Stimulated activated naive CD4-positive, alpha-beta T cell treated with Interleukin-2 at 50 U/mL for 16 hours (primary cell): ENCODE measurements at places on chromosomes 4 and X.

DNA sequence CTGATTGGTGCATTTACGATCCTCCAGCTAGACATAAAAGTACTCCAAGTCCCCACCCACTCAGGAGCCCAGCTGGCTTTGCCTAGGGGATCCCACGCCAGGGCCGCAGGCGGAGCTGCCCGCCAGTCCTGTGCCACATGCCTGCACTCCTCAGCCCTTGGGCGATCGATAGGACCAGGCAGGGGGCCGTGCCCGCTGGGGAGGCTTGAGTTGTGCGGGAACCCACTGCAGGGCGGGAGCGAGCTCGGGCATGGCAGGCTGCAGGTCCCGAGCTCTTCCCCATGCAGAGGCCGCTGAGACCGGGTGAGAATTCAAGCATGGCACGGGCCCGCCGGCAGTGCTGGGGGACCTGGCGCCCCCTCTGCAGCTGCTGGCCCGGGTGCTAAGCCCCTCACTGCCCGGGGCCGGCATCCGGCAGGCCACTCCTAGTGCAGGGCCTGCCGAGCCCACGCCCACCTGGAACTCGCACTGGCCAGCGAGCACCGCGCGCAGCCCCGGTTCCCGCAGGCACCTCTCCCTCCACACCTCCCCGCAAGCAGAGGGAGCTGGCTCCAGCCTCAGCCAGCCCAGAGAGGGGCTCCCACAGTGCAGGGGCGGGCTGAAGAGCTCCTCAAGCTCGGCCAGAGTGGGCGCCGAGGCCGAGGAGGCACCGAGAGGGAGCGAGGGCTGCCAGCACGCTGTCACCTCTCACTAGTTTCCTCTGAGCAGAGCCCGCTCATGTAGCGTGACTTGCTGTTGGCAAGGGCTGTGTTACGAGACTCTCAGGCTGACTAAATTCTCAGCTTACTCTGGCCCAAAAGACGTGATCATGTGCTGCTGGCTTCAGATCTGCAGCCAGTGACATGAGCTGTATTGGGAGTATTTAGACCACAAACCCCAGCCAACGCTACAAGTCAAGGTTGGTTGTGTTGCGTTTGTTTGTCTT, 87.5 kb downstream of the TRAPPC11 start:
- DNase-seq: no peak

GRCh38 chr4:7862561-7863192, 77.0 kb downstream of the AFAP1 start:
- no peak for DNase-seq

DNA sequence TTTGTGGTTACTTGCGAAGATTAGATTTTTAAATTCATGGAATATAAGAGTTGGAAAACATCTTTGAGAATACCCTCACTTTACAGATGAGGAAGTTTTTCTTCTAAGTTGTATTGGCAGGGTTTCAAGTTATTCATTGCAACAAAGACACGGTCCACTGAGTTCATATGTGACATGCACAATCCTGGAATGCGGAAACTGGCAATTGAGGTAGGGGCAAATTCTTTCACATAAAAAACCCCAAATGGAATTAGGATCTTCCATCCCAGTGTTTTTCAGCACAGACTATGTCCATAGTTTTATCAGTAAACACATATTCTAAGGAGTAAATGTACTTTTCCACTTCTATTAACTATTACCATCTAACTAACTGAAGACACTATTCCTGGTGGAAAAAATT, 81.8 kb upstream of the NAP1L5 start:
- no peak for DNase-seq

GRCh38 chr4:169645627-169646026, 25.2 kb downstream of the CLCN3 start:
- DNase-seq: no peak

DNA sequence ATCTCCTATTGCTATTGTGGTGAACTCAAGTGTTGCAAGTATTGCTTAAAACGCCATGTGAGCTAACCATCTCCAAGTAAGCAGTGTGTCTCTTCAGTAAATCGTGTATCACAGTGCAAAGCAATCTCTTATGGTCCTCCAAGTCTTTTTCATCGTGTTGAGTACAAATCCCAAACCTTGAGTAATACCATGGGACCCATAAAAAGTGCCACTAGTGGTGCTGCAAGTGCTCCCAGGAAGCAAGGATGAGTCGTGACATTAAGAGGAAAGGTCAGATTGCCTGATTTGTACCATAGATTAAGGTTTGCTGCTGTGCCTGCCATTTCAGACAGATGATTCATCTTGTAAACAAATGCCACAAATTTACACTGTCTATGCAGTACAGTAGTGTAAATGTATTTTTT, 66.9 kb upstream of the BMPR1B start:
- no peak for DNase-seq

GRCh38 chr4:165198329-165198728, 9.0 kb upstream of the KLHL2 start:
- DNase-seq: no peak

DNA sequence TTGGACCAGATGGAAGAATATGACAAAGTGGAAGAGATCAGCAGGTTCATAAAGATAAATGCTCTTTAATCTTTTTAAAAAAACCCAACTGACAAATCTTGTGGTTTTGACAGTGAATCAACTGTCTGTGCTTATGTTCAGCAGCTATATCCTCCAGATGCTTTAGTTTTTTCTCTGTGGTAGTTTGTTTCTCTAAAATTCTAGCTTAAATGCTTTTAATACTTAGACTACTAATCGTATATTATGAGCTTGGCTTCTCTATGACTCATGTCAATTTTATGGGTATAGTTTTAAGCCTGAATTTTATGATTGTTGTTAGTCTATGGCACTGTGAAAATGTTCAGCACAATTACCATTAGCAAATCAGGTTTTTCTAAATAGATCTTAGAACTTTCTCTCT, 12.9 kb downstream of the HHIP start:
- no peak for DNase-seq

DNA sequence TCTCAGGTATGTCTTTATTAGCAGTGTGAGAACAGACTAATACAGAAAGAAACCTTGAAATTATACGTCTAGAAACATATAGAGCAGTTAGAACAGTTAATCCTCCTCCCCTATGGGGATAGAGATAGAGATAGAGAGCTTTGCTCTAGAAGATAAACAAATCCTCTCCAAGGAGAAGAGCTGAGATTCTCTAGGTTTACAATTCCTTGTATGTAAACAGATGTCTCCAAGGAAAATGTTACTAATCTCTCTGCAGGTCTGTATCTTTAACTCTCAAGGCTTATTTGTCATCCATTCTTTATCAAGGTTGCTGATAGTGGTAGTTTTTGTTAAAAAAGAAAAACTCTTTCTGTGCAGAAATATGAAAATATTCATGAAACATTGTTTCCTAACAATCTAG, 282.1 kb upstream of the GIMD1 start:
- no peak for DNase-seq

- no peak for DNase-seq
Observed at GRCh38 chr4:82711158-82711785, 87.3 kb downstream of the SCD5 start.
